Activated CD8-positive, alpha-beta memory T cell treated with anti-CD3 and anti-CD28 coated beads, Interleukin-2, amount 50 U/mL, for 48 hours (primary cell): ENCODE measurements at places on chromosomes 5 and 9.

DNA sequence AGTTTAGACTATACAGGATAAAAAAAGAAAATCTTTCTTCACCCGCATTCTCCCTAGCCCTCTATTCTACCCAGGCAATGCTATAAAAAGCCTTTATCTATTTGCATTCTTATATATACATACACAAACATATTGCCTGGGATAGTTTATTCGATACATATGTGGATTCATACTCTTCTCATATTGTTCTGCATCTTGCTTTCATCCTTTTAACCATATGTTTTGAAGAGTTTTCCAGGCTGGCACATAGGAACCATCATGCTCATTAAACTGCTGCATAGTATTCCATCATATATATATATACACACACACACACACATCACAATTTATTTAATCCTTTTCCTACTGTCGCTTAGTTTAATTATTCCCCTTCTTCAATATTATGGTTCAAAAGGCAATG lies 461.2 kb downstream of the NTRK2 start:
- DNase-seq, result no peak

DNA sequence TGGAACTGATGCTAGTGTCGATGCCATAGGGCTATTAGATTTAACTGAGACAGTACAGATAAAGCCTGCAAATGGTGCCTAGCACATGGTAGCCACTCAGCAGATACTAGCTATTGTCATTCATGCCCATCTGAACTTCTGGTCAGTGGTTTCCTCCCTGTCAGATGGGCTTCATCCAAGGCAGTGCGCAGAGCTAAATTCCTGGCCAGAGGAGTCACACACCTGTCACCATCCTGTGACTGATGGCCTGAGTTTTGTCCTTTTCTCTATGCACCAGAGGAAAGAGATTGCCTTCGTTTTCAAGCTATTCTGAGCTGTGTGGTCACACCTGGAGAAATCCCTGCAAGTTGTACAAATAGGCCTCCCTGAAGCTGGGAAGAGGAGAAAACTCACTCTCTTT lies 34.7 kb downstream of the MSX2 start:
- no peak for DNase-seq

DNA sequence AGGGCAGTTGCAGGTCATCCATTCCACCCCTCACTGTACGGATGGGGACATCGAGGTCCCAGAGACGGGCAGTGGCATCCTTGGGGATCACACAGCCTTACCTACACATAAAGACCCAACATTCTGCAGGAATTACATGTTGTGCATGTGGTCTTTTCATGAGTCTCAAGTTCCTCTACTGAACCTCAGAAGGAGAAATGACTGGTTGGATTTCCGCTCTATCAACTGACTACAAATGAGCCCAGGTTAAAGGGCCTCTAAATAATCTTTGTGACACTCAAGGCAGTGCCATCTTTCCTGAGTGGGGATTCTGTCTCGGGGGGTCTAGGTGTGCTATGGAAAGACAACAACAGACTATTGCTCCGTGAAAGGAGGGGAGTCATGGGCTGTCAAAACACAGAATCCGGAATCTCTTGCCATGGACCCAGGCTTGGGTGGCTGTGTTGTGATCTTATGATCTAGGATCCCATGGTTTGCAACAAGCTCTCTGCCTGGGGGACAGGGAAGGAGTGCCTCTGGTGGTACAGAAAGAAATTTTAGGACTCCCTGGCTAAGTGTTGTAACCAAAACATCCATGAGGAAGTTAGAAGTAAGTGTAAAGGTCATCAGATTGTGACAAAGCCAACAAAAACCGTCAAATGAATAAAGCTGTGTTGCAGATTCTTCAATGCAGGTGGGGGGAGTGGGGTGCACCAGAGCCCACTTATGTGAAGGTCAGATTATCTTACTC lies 1.9 kb upstream of the SLC31A2 start:
- DNase-seq, result peak; percentile 32

DNA sequence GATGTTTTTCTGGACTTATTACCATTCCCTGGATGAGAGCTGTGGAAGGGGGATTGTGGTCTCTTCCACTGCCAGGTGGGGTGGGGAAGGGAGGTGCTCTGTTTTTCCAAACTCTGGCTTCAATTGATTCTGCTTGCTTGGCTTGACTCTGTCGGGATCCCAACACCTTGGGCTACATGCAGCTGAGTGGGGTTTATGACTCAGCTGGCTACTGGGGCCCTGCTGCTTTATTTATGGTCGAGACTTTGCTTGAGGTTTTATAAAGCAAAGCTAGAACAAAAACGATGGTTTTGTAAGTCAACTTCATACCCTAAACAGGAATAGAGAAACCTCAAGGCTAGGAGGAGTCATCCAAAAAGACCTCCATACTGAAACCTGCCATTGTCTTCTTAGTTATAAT lies 76.3 kb downstream of the AOPEP start:
- peak; percentile 57 for DNase-seq

- DNase-seq, result no peak
Observed at GRCh38 chr9:134764473-134765269, 115.9 kb upstream of the FCN2 start.

DNA sequence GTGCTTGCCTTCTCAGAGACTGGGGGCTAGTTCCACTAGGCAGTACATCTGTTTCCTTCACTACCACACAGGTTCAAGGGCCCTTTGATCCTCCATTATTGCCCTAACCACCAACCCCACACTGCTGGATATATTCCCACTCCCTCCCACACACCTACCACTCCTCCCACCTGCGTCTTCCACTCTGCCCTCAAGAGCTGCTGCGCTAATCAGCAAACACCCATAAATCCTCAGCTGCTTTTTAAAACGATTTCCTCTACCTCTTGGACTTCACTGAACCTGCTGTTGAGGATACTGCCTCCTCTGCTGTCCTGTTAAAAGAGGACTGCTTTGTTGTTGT lies 120.9 kb downstream of the MAPKAP1 start:
- DNase-seq, result no peak

DNA sequence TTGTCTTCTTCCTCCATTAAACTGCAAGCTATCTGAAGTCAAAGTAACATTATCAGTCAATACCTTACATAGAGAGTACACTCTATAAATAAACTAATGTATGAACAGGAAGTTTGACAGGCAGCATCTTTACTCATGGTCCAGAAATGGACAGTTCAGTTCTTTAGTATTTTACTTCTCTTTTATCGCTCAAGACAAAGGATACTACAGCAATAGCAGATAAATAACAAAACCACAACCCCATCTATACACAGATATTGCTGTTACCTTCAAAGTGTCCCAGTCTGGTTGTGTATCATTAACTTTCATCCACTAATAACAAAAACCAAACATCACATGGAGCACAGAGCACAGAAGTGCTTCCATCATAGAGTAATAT lies 46.4 kb downstream of the SEMA5A start:
- DNase-seq, result no peak

- DNase-seq, result no peak
Observed at GRCh38 chr5:51091816-51092215, 291.4 kb upstream of the ISL1 start.

DNA sequence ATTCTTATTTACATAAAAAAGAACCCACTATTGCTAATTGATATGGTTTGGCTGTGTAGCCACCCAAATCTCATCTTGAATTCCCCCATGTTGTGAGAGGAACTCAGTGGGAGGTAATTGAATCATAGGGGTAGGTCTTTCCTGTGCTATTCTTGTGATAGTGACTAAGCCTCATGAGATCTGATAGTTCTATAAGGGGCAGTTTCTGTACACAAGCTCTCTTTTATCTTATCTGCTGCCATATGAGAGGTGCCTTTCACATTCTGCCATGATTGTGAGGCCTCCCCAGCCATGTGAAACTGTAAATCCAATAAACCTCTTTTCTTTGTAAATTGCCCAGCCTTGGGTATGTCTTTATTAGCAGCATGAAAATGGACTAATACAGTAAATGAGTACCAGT lies 58.2 kb upstream of the PRR16 start:
- no peak for DNase-seq

GRCh38 chr9:126813072-126813471 lies 8.2 kb downstream of the ZBTB43 start:
- DNase-seq, result no peak

DNA sequence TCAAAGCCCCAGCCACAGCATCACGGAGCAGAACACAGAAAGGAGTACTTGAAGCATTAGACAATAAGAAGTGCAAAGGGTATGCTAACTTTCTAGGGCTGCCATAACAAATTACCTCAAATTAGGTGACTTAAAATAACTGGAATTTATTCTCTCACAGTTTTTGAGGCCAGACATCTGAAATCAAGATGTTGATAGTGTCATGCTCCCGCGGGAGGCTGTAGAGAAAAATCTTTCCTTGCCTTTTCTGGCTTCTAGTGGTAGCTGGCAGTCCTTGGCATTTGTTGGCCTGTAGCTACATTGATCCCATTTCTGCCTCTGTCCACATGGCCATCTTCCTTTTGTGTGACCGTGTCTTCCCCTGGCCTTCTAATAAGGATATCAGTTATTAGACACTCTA lies 51.9 kb upstream of the SPDL1 start:
- no peak for DNase-seq

GRCh38 chr9:123131993-123132392 lies 98.5 kb downstream of the GPR21 start:
- DNase-seq, result no peak

- DNase-seq, result no peak
Observed at GRCh38 chr5:91499943-91500531, 116.9 kb upstream of the ARRDC3 start.

DNA sequence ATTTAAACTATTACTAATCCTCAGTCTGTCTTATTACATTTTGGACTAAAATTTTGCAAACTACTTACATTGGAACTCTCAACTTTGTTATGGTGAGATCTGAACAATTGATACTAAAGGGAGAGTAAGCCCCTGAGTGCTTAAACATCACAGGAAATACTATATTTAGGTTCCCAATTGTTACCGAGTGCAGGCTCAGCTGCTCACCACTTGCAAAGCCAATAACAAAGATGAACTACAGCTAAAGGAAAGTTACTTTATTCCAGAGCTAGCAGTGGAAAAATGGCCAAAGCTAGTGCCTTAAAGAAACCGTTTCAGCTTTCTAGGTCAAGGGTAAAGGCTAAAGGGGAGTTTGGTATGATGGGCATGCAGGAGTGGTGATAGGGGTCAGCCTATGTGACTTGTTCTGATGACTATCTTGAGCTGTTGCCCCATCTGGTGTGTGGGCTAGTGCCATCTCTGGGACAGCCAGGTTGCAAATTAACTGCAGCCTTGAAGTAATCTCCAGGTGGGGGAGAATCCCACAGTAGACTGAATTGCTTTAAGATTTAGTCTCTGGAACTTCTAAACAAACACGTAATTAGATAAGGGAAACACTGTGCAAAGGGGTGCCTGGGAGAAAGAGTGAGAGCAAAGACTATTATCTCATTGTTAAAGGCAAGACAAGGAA lies 7.8 kb upstream of the NDUFB6 start:
- no peak for DNase-seq

GRCh38 chr9:114105236-114105635 lies 6.1 kb upstream of the KIF12 start:
- DNase-seq, result no peak

GRCh38 chr9:71672573-71672972 lies 95.7 kb downstream of the CEMIP2 start:
- DNase-seq, result no peak

GRCh38 chr5:40399349-40399748 lies 280.4 kb upstream of the PTGER4 start:
- no peak for DNase-seq

DNA sequence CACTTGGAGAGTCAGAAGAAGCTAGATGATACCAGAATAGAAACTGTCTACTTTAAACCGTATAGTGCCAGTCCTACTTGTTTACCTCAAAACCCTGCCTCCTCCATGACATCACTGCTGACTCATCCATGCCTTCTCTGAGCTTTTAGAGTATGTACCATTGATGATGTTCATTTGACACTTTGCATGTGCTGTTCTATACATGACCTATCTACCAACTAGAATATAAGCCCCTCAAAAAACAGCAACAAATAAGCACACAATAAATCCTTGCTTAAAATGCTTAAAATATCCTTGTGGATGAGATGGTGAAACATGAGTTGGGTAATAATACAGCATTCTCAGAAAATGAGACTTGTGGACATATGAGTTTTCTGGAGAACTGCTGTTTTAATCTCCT lies 2.6 kb downstream of the CTNNAL1 start:
- DNase-seq, result peak; percentile 66

DNA sequence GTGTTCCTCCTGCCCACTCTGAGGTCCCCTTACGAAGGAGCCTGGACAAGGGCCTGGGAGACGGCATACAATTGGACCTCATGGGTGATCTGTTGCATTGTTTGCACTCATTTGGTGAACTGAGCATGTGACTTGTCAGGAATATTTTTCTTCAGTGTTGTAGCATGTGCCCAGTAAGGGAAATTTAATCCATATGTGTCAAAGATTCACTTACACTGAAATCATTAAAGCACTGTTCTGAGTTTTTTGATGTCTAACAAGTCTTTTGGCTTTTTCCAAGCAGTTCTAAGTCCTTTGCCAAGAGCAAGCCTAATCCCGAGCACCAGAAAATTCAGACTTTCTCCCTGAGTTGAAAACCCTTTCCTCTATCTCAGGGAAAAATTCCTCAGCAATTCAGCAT lies 61.6 kb upstream of the RPS23 start:
- DNase-seq, result no peak

DNA sequence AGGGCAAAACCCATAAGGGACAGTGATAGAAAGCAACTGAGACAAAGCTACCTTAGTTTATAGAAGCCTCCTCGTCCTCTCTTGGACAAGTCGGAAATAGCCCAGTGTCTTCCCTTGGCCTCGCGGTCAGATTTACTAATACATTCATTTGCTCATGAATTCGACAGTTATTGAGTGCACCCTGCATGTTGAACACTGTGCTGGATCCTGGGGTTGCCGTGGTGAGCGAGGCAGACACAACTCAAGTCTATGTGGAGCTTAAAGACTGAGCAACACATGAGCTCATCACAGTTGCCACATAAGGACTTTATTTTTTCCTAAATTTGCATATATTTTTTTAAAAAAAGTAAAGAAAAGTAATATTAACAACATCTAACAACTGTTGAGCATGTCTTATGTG lies 411.1 kb upstream of the ITGA1 start:
- DNase-seq, result no peak

DNA sequence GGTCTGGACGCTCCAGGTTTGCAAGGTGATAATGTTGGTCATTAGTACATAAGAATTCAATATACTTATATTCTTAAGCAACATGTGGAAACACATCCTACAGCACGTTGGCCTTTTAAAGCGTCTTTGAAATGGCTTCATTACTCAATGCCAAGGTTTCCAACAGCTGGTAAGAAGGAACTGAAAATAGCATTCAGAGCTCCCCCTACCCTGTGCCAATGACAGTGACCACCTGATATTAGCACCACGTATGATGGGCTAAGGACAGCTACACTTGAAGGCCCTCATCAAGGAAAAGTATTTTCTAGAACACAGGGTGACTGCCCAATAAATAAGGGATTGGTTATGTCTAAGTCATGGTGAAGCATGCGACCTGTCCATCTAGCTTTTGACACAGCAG lies 9.9 kb downstream of the ZNF622 start:
- no peak for DNase-seq

DNA sequence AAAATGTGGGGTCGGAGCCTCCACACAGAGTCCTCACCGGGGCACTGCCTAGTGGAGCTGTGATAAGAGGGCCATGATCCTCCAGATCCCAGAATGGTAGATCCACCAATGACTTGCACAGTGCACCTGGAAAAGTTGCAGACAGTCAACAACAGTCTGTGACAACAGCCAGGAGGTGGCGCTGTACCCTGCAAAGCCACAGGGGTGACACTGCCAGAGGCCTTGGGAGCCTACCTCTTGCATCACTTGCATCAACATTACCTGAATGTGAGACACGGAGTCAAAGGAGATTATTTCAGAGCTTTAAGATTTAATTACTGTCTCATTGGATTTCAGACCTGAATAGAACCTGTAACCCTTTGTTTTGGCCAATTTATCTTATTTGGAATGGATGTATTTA lies 614.1 kb upstream of the CDH9 start:
- no peak for DNase-seq

- peak; percentile 55 for DNase-seq
Observed at GRCh38 chr5:57117596-57117995, 56.3 kb upstream of the GPBP1 start.
